Activated T-cell treated with anti-CD3 and anti-CD28 coated beads for 1 hour (primary cell): ENCODE measurements at places on chromosomes 5 and 9.

GRCh38 chr5:128234928-128235641 lies 151.5 kb downstream of the SLC12A2 start:
- no peak for DNase-seq

GRCh38 chr9:72586388-72587130 lies 65.2 kb downstream of the TMC1 start:
- no peak for DNase-seq

- no peak for DNase-seq
Observed at GRCh38 chr5:89190515-89191265, 307.7 kb upstream of the MEF2C start.

DNA sequence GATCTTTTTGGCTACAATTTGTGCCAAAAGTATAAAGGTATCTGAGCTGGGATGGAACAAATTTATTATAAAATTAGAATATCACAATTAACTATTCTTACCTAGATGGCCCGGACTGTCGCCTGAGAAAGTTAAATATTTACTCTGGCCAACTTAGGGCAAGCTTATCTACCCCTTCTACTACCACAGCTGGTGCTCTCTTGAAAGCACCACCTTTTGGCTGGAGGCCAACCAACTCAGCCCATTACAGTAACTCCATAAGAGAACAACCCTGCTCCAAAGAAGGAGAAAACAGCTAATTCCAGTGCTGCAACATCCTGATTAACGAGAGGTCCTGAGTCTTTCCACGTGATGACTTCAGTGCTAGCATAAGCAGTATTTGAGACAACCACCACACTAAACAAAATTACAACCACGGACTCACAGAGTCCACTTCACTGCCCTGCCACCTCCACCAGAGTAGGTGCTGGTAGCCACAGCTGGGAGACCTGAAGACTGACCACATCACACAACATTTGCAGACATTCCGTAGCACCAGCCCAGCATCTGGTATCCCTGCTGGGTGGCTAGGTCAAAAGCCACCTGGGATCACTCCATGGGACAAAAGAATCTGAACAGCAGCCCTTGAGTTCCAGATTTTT lies 43.2 kb downstream of the RGMB start:
- no peak for DNase-seq

GRCh38 chr5:159768243-159768642 lies 148.0 kb upstream of the ADRA1B start:
- no peak for DNase-seq

GRCh38 chr9:135255841-135256580 lies 168.5 kb downstream of the OLFM1 start:
- DNase-seq, result no peak

DNA sequence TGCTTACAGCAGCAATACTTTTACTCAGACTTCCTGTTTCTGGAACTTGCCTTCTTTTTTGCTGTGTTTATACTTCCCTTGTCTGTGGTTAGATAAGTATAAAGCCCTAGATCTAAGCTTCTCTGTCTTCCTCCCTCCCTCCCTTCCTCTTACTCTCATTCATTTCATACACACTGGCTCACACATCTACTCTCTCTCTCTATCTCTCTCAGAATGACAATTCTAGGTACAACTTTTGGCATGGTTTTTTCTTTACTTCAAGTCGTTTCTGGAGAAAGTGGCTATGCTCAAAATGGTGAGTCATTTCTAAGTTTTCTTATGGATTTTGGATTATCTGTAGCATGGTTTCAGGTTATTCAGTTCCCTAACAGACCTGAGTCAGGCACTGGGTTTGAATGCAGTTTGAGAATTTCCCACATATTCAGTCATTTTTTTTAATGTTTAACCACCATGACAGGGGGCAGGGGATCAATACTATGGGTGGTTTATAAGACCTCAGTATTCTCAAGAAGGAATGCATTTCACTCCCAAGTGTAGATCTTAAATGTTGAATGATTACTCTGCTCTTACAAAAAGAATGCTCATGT lies at the start of gene IL7R:
IL7R (plus strand) TSS at position 127 of the 587 bp plus-strand sequence; CDS start at position 214, 87 bp downstream.
- DNase-seq, result no peak

DNA sequence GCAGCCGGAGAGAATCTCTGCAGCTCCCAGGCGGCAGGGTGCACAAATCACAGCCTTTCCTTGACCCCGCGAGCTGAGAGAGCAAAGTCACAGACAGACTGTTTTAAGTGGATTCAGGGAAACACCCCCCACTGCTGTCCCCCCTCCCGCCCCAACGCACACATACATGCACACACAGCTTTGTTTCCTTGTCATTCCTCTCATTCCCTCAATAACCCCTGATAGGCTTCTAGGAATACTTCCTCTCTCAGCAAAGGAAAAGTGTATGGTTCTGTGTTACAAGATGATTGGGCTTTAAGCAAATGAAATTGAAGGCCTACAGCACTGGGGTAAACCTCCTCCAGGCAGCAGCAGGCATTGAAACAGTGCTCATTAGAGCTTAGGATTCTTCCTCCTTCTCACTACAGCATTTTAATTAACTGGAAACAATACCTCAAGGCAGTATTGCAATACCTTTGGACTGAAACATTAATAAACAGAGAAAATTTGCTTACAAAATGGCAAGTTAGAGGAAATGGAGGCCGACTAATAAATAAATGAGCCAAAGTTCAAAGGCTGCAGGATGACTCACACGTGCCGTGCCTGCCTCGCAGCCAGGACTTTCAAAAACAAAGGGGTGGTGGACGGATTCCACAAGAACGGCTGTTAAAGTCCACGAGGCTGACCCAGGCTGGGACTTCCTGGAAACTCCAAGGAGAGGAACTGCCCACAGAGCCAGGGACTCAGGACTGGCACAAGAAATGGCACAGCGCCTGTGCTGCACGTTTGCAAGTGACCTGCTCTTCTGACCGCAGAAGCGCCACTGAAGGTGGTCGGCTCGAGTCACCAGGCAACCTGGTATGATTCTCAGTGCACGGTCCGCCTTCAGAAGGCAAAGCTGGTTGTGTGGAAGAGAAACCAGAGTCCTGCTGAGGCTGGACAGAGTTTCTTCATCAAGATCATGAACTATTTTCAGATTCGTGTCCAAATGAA lies 236.2 kb downstream of the SYK start:
- no peak for DNase-seq

GRCh38 chr5:126641387-126641786 lies 40.6 kb downstream of the PHAX start:
- no peak for DNase-seq

DNA sequence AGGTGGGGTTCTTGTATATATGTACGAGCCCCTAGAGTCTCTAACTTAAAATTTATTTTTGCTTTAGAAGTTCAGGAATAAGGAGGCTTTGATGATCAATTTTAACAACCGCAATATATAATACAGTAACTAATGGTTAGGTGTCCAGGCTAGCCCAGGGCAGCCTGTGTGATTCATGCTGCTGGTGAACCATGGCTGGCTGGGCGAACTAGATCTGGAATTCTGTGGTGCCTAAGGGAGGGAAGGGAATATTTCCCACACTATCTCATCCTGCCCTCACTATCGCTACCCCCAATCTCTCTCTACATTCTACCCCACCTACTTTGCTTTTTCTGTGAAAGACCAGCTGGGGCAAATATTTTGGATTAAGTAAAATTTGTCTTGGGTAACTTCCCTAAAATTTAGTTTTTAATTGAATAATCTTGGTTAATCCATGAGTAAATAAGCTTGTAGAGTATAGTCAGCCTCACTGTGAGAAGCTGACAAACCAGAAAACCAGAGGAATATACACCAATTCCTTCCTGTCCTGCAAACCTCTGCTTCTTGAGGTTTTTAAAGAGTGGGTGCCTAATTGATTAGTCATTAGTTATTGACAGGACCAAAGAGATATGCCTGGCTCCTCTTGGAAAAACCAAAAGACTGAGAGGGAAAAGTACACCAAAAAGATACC lies 115.1 kb upstream of the CCDC152 start:
- no peak for DNase-seq

- peak; percentile 55 for DNase-seq
Observed at GRCh38 chr9:104927912-104928740, at the start of gene ABCA1. Gene ABCA1 (minus strand): TSS chr9:104928155. CDS start chr9:104903679, 24,476 bp downstream.
